Stromal cell of bone marrow (primary cell): ENCODE measurements at places on chromosomes 3 and 15.

- DNase-seq: no peak
Observed at GRCh38 chr3:43638594-43639447, 17.0 kb upstream of the ANO10 start.

DNA sequence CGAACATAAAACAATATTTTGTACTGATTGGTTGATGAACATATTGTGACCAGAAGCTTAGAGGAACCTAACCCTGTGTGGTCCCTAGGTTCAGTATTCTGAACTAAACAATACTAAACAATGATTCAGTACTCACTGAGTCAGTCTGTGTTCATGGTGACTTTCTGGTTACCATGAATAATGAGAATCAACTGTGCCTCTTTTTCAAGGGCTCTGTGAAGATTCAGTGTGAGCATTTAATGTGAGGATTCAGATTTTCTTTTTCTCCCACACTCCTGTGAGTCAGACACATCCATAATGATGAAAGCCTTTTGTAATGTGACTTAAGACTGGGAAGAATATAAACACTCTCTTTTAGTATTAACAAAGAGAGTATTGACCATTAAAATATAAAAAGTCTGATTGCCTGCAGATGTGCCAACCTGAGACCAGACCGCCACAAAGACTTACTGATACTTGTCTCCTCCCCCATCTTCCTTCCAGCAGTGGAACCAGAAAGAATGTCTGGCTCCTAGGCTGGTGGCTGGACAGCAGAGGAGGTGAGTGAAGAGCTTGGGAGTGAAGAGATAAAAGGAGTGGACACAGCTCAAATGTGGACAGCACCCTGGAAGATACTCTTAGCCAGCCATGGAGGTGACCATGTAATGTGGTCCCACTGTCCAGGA is 17.6 kb upstream of the ACTL6A start:
- DNase-seq: peak; percentile 83

DNA sequence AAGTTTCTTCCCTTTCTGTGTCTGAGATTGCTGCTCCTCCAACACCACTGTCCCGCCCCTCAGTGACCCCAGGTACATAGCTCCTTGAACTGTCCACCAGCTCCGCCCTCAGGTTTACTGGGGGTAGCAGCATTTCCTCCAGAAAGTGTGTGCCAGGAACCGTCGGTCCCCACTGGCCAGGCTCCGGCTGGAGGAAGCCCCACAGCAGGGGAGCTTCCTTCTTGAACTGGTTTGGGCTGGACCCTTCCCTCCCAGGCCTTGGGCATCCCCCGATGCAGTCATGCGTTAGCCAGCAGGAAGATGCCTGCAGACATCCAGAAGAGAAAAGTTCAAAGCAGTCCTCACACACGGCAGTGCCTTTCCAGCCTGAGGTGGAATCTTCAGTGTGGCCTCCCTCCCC is 19.7 kb downstream of the PAK6 start:
- DNase-seq: no peak

GRCh38 chr3:63370094-63370493 is 92.0 kb downstream of the SYNPR start:
- DNase-seq: no peak
